ENCODE measurements at places on chromosomes 13 and 19.

GRCh38 chr19:17180997-17181702 is 34.0 kb upstream of the USE1 start:
- DNase-seq: no peak

- no peak for DNase-seq
Observed at GRCh38 chr19:53881482-53882390, at the start of gene PRKCG. TSS of gene PRKCG (plus strand) at chr19:53882197. CDS start at chr19:53882495, 298 bp downstream.

DNA sequence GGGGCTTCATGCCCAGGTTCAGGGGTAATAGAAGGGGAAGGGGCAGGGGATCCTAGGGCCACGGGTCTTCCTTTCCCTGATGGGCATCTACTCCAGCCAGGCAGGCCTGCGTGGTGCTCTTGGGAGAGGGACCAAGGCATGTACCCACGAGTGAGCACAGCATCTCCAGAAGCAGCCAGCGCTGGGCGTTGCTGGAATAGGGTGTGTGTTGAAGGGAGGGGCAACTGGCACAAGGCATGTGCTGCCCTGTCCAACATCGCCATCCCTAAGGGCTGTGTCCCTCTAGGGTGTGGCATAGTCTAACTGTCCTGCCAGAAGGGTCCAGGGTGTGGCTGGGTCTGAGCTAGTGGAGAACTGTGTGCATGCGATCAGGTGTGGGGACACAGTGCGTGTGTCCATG is 2.9 kb downstream of the NOTCH3 start:
- DNase-seq: no peak

DNA sequence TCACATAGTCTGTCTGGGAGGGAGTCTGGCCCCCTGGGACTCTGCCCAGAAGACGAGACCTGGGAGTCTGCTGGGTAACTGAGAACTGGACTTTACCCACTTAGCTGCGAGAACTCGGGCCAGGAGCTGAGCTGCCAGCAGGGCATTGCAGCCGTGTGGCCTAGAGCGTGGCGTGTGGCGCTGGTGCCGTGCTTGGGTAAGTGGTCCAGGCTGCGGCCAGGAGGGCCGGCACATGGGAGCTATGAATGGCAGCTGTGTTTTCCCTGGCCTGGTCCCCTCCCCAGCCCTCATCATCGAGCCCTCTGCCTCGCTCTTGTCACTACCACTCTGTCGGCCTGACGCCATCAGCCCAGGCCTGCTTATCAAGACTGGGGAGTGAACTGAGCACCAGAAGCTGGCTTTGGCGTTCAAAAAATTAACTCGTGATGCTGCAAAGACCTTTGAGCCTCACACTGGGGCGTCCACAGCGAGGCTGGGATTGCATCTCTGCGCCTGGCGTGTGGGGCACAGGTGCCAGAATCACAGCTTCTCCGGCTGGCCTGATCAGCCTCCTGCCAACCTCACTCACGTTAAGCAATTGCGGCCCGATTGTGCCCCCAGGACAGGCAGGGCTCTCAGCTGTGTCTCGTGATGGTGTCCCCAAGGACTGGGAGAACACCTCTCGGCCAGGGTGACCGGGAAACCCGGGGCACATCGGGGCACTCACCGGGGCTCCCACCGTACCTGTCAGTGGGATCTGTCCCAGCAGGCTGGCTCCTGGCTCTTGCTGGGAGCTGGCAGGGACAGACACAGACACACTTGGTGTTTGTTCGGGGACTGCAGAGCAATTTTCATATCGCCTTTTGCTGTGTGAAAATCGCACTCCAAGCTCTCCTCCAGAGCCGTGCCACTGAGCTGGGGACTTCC is 85.9 kb downstream of the KDM4B start:
- peak; percentile 49 for DNase-seq

- no peak for DNase-seq
Observed at GRCh38 chr13:109785141-109785891, 1.1 kb downstream of the IRS2 start.

- peak; percentile 34 for DNase-seq
Observed at GRCh38 chr19:6730153-6730804, 7.1 kb downstream of the GPR108 start.

- no peak for DNase-seq
Observed at GRCh38 chr13:33636955-33637670, 180.8 kb upstream of the RFC3 start.

DNA sequence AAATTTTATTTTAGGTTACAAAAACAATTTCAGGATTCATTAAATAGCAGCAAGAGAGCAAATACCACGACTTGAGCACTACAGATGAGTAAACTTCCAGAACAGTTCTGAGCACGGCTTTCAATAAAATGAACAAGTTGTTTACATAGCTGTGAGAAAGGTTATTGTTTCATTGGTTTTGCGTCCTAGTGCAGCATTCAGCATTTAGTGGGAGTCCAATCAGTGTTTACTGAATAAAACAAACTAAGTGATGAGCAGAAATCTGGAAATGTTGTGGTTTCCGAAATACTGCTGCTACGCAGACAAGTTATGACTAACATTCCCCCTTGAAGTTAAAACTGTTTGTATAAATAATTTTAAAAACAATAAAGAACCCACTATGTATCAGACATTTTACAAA is 251.5 kb upstream of the STARD13 start:
- no peak for DNase-seq

DNA sequence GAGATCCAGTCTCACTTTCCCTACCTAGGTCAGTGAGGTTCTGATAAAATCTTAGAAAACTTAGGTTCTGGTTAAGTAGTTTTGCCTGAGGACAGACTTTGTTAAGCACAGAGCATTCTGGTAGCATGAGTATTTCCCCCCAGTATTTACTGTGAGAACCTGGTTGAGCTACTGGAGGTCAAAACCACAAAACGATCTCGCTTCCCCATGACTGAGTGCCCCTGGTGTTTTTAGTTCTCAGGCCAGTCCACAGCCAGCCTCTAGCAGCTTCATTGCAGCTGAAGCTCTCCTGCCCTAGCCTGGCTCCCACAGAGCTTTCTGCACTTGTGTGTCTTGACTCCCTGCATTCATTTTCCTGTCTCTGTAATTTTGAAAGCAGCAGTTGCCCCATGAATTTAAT is 1138.2 kb downstream of the UQCRFS1 start:
- no peak for DNase-seq

- no peak for DNase-seq
Observed at GRCh38 chr19:29290853-29291252, 77.9 kb upstream of the UQCRFS1 start.

DNA sequence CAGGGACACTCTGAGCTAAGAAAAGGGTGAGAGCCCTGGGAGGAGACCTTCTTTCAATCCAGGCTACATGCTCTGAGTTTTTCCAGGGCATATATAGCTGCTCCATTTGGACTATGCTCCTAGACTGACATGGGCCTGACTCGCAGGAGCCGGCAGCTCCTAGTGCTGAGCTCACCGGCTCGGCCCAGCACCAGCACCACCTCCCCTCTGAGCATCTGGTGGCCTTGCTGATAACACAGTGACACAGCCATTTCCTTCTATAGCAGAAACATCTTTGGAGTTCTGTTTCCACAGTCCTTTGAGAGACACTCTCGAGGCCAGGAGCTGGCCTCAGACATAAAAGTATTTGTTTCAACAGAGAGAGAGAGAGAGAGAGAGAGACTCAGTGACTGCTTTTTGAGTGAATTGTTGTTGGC is 184.9 kb downstream of the TM9SF2 start:
- DNase-seq: no peak

- no peak for DNase-seq
Observed at GRCh38 chr13:113176280-113176679, 17.8 kb downstream of the PROZ start.

DNA sequence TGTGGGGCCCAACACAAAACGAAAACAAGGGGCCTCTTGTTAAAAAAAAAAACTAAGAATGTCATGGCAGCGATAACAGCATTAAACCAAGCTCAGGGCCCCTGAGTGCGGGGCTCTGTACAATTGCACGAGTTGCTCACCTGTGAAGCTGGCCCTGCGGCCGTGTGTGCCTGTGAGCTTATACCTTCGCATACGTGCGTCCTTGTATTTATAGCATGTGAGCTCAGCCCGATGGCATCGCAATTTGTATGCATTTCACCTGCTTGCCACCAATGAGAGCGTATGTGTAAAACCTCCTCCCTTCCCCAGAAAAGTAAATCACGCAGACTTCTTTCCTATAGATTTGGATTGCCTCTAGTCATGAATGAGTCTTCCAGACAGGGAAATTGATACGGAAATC is 17.1 kb downstream of the HNRNPM start:
- DNase-seq: no peak

DNA sequence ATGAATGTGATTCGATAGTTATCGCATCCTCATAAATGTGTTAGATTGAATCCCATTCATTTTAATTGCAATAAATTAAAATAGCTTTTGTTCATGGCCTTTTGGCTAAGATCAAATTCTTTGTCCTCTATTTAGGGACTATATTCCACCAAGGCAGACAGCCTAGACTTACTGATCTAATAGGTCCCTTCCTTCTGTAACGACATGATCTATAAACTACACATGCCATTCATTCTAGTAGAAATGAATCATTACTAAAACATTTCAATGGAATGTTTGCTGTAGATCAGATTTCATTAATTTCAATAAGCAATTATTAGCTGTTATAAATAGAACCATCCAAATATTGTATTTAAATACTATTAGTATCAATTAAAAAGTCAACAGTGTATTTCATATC is 526.6 kb upstream of the KLHL1 start:
- no peak for DNase-seq

- peak; percentile 5 for DNase-seq
Observed at GRCh38 chr13:78102121-78102677, 183.6 kb upstream of the EDNRB start.

DNA sequence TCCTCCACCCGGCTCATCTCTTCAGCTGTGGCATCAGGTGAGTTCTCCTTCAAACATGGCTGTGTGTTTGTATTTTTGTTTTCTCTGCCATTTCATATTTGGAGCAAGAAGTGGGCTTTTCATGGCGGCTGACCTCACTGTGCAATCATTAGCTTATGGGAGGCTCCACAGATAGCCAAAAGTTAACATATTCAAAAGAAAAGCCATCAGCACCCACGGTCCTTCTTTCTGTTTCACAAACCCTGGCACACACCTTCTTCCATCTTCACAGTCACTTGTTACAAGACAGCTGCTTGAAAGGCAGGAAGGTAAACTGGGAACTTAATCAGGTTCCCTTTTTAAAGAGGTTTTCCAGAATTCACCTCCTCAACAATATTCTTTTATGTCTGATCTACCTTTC is 69.3 kb upstream of the ATP12A start:
- DNase-seq: no peak

GRCh38 chr13:35848336-35849255 is 282.6 kb downstream of the DCLK1 start:
- DNase-seq: no peak

DNA sequence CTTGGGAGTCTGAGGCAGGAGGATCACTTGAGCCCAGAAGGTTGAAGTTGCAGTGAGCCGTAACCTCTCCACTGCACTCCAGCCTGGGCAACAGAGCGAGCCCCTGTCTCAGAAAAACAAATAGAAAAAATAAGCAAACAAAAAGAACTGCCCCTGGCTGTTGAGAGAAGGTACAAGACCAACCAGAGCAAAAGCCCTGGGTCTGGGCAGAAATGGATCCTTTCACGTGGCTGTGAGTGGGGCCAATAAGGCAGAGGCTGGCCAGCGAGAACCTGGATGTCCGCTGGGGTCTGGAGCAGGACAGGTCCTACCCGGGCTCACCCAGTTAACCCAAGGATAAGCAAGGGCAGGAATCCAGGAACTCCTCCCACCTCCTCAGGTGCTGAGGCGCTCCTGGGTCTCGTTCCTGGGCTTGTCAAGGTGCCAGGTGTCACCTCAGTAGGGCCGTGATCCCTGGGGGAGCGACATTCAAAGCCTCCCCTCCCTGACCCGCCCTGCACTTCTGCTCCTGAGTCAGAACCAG is 4.7 kb upstream of the SLC5A5 start:
- no peak for DNase-seq

GRCh38 chr19:16624236-16624635 is 3.8 kb downstream of the MED26 start:
- no peak for DNase-seq

DNA sequence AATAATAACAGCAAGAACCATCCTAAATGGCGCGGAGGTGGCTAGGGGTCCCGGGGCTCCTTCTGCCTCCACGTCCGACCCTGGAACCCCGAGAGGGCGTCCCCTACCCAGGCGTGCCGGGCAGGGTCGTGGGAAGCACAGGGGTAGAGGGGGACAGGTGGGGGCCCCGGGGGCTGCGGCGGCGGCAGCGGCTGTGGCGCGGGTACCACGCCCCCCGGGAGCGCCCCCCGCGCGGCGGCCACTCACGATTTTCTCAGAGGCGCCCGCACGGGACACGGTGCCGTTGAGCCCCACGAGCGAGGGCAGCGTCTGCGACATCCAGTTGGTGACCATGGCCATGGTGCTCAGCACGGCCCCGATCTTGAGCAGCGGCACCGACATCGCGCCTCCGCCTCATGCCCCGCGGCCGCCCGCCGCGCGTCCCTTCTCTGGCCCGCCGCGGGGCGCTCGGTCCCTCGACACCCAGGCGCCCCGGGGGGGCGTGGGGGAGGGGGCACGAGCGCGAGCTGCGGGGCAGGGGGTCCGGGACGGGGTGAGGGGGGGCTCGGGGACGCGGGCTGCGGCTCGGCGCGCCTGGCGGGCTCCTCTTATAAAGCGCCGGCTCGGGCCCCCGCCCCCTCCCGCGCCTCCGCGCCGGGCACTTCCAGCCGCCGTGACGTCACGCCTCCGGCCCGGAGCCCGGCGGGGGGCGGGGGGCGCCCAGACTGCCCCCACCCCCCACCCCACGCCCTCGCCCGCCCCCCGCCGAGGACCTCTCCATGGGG is 22.9 kb downstream of the OLFM2 start:
- DNase-seq: no peak

DNA sequence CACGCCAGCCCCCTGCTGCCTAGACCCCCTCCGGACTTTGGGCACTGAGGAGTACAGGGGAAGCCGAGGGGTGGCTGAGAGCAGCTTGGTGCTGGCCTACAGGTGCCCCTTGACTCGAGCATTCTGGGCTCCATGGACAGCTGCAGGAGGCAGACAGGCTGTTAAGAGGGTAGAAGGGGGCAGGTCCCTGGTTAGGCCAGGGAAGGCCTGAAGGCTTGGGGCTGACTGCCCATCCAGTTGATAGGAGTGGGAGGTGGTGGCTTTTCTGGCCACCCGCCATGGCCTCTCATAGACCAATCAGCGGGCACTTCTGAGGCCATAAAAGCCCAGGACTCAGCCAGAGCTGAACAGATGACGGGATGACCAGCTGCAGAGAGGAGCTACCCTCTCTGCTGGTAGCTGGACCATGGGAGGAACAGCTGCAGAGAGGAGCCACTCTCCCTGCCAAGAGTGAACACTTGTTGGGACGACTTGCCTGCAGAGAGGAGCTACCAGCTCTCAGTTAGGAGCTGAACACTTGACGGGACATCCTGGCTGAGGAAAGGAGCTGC is 10.7 kb upstream of the SUPT20H start:
- DNase-seq: no peak
